ENCODE measurements at places on chromosomes 13 and 19.

DNA sequence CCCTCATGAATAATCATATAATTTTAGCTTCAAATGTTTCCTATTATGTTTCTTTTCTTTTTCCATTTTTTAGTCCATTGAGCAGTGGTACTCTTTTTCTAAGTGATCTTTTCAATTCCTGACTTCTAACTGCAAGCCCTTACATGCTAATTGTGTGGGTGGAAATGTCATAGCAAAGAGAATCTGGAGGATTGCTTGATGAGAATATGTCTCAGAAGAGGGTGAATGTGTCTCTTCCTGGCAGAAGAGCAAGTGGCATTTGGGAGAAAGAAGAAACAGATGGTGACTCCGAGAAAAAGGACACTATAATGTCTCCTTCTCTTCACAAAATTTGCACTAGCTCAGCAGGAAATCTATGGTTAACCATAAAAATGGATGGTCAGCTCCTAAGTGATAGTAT lies 2320.0 kb downstream of the PCDH9 start:
- no peak for DNase-seq

DNA sequence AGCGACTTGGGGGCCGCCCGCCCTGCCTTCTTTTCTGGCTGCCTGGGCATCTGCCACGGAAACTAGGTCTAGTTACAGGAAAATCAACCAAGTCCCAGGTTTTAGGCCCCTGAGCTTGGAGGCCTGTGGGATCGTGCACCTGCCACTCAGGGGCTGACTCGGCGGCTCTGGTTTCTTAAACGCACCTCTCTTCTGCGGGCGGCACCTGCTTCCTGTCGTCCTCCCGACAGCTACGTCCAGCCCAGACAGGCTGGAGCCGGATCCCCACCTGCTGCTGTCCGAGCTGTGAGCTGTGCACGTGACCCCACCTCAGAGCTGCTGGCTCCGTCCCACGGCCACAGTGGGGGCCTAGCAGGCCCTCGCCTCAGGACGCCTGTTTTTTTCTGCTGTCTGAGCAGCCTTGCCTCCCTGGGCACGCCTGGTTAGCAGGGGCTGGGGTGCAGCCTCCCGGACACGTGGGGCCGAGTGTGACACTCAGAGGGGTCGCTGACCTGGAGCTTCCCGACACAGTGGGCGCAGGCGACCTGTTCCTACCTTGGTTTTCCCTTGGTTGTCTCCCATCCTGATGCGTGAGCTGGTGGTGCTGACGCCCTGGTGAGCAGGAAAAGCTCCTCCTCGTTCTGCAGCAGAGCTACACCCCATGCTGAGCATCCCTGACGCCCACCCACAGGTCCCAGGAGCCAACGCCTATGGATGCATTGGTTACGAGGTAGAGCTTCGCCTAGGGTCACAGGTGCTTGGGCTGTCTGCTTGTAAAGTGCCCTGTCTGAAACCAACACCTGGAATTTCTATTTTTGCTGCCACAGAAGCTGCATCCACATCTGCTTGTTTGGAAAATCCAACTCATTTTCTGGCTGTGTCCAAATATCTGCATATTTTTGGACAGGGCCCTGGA lies 17.5 kb downstream of the TMEM255B start:
- no peak for DNase-seq

- no peak for DNase-seq
Observed at GRCh38 chr19:29404015-29404414, 121.8 kb upstream of the VSTM2B start.

- no peak for DNase-seq
Observed at GRCh38 chr13:109818886-109819285, 32.5 kb upstream of the IRS2 start.

DNA sequence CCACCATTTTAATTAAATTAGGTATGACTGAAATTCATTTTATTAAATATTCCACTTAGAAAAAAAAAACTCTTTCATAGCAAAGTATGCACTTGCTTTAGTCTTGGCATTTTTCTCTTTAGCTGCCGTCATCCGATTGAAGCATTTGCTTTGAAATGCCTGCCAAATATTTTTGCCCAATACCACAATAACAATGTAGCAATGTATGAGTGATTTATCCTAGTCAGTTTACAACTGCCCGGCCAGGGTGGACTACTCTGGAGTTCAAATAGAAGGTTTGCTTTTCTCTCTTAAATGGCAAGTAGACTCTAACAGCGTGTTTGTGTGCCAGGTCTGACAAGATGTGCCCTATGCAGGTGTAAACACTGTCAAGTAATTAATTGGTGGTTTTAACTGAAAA lies 675.3 kb upstream of the SGCG start:
- peak; percentile 91 for DNase-seq

DNA sequence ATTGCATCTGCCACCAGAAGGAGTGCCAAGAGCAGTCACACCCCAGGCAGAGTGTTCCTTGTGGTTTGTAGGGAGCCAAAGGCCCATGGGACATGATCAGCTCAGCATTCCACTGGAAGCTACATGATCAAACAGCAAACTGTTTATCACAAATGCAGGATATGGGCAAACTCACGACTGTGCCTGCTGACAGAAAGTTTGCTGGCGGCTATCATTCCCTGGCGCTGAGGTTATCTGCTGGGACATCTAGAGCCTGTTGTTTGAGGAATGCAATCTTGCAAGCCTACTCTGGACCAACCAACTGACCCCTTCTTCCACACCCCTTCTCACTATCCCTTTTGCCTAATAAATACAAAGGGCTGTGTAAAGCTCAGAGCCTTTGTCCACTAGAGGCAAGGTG lies 7.7 kb upstream of the ZNF613 start:
- no peak for DNase-seq

GRCh38 chr19:57171551-57172081 lies 4.3 kb upstream of the DUXA start:
- DNase-seq = no peak

DNA sequence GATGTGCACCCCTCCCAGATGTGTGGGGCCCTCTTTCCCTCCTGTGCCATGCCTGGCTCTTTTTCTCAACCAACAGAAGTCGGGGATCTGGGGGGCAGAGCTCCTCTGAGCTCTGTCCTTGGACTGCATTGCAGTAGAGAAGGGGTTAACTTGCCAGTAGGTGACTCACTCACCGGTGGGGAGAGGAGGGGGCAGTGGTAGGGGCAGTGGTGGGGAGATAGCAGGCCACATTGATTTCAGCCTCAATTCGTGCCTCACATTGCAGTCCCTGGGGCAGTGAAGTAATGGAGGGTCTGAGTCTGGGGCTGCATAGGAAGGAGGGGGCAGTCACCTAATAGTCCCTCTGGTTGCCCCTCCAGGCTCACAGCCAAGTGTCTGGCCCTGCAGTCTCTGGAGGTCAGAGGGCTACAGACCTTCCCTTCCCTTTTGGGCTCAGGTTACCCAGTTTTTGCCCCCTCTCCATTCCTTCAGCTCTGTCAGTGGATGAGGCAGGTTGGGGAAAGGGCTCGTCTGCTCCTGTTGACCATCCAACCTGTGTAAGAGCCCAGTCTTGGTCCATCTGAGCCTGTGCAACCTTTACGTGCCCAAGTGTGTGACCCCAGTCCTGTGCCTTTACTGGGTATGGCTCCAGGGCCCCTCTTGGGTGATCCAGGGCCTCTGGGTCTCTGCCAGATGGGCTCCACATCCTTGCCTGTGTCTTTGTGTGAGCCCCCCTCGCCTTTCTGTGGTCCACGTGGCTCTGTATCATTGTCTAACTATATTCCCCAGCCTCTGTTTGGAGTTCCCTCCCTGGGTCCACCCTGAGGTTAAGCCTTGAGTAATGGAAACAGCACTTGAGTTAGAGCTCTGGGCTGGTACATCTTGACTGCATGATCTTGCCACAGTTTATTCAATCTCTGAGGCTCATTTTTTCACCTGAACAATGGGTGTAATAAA lies 13.0 kb downstream of the CIC start:
- DNase-seq = no peak

- DNase-seq = peak; percentile 18
Observed at GRCh38 chr19:17762505-17763229, 11.4 kb downstream of the FCHO1 start.

- DNase-seq = no peak
Observed at GRCh38 chr13:27170221-27170515, 1.4 kb downstream of the USP12 start.

- DNase-seq = peak; percentile 50
Observed at GRCh38 chr13:80040196-80040980, 300.5 kb downstream of the SPRY2 start.

DNA sequence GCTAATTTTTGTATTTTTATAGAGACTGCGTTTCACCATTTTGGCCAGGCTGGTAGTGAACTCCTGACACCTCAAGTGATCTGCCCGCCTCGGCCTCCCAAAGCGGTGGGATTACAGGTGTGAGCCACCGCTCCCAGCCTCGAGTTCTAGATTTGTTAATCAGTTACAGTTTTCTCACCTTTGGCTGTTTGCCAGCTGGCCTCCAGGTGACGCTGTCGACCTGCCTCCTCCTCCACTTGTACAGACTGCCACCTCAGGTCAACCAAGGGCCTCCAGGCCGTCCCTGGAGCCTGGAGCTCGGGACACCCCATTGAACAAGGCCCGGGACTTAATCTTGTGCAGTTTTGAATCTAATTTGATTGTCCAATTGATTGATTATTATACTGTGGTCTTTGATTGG lies 45.5 kb downstream of the IER2 start:
- DNase-seq = no peak

DNA sequence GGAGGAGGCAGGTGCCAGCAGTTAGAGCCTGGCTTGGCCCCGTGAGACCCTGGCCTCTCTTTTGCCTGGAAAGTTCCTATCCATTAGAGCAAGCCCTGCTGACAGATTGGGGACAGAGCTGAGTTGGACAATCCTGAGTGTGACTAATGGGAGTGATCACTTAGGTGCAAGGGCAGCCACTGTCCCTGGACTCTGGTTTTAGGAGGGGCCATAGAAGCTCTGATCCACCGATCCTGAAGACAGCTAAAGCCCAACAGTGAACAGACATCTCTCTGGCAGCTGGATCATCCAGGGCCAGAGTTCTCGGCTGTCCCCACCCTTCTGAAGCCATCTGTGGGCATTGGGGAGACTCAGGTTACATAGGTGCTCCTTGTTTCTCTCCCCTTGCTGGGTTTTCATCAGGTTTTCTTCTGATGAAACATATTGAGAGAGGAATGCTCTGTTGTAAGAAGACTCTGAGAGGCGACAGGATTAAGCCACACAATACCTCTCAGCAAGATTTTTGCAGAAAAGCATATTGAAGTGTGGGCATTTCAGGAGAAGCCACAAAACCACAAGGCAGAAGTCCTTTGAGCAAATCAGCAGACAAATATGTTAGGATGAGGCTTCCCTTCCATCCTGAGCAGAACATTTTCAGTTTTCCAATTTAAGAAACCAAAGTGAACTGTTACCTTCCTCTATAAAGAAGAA lies 288.0 kb upstream of the MAB21L1 start:
- peak; percentile 38 for DNase-seq

GRCh38 chr13:77219401-77219800 lies 107.5 kb downstream of the MYCBP2 start:
- DNase-seq = no peak

DNA sequence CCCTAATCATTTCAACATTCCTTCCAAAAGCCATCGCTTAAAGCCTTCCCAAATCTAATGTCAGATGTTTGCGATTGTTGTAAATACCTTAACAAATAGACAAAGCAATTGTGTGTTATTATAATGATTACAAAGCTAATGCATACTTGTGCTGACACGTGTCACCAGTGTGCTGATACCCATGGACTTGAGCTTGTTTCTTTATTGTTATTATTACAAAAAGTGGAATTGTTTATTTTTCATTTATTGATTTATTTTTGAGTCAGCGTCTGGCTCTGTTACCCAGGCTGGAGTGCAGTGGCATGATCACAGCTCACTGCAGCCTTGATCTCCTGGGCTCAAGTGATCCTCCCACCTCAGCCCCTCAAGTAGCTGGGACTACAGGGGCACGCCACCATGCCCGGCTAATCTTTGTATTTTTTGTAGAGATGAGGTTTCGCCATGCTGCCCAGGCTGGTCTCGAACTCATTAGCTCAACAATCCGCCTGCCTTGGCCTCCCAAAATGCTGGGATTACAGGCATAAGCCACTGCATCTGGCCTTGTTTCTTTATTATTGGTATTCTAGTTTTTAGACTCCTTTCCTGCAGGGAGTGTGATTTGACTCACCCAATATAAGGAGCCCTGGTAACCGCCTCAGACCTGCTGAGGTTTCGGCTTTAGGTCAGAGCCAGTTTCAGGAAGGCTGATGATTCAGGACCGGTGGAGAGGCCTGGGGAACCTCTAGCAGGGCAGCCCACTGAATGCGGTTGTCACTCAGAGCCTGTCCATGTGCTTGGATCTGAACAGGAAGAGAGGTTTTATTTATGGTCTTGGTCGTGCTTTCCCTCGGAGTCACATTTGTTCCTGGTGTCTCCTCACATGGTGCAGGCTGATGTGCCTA lies 2.1 kb upstream of the FBXO17 start:
- DNase-seq = no peak

DNA sequence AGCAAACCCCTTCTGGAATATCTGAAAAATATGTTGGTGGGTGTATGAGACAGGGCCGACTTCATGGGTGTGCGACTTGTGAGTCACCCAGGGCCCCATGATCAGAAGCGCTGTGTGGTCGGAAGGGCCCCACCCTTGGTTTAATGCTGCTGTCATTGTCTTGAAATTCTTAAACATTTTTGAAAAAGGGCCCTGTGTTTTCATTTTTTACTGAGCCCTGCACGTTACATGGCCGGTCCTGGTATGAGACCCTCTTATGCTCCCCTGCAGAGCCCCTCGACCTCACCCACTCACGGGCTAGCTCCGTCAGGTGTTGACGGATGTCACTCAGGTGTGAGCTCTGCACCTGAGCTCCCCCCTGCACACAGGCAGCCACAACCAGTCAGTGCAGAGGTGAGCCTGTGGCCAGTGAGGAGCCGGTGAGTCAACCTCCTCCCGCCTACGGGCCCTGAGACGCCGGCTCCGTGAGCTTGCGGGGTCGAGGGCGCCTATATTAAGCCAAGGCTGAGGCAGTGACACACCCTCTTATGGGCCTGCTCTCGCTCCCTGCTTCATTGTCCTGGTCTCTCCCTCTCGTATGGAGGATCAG lies 27.7 kb downstream of the GADD45B start:
- no peak for DNase-seq

- DNase-seq = no peak
Observed at GRCh38 chr19:53883231-53883661, 1.2 kb downstream of the PRKCG start.

- no peak for DNase-seq
Observed at GRCh38 chr13:49777746-49778614, 14.5 kb downstream of the KPNA3 start.

DNA sequence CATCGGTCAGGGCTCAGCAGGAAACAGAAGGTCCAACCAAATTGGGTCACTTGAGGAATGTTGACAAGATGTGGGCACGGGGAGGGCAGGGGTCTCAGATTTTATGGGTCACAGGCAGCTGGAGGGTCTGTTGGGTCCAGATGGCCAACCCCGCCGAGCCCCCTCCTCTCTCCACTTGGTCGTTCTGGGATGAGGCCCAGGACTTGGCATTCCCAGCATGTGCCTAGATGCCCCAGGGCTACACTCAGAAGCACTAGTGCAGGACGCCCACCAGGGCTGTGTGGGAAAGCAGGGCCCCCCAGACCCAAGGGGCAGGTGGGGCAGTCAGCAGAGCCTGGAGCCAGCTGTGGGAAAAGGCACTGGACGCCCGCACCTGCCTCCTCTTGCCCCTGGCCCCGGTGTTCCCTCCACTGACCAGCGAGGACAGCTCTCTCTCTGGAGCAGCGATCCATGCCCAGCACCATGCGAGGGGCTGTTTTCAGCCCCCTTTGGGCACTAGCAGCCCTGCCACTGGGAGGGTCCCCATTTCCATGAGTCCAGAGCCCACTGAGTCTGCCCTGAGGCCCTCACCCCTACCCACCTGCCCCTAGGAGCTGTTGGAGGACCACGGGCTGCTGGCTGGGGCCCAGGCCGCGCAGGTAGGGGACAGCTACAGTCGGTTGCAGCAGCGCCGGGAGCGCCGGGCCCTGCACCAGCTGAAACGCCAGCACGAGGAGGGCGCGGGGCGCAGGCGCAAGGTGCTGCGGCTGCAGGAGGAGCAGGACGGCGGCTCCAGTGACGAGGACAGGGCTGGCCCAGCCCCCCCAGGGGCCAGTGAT lies 26.0 kb downstream of the DHX34 start:
- DNase-seq = no peak

Data from astrocyte of the cerebellum (primary cell).